Kidney (tissue), 22 donors: ENCODE measurements at places on chromosomes 7 and 10.

GRCh38 chr7:135648235-135648634 is 14.1 kb upstream of the STMP1 start:
- no peak for DNase-seq

- DNase-seq, result no peak
Measured at GRCh38 chr10:31120961-31121685, 89.5 kb upstream of the ZNF438 start.

- no peak for DNase-seq
Measured at GRCh38 chr10:51900180-51900579, 200.8 kb upstream of the CSTF2T start.

DNA sequence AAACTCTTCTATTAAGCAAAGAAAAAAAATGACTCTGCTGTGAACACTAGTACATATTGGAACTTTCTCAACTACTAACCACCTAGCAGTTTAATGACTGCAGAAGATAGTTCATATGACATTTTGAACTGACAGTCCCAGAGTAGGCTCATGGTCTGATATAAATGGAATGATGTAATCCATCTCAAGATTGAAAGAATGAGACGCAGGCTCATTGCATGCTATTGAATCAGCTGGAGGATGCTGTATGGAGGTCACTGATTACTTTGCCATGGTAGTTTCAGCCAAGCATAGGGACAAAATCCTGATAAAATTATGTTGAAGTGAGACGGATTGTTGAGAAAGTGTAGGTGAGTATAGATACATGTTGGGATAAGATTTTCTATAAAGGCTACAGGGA is 217.6 kb upstream of the SEMA3E start:
- DNase-seq, result no peak

- DNase-seq, result no peak
Measured at GRCh38 chr7:14065286-14065685, 75.8 kb upstream of the ETV1 start.

- no peak for DNase-seq
Measured at GRCh38 chr10:48794074-48794473, 109.4 kb downstream of the WDFY4 start.

DNA sequence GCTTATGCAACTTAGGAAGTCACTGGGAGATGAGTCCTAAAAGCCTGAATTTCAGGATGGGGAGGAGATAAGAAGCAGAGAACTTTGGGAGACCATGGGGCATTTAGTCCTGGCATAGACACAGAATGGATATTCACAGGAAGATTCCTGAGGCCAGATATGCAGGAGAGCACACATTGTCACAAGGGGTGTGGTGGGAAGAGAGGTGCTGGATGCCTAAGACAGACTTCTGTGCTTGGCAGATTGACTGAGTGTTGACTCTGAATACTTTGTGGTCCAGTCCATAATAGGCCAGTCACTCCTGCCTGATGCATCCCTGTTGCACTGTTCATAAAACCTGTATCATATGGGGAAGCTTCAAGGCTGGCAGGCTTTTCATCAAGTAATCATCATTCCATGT is 18.5 kb downstream of the SRI start:
- DNase-seq, result no peak

DNA sequence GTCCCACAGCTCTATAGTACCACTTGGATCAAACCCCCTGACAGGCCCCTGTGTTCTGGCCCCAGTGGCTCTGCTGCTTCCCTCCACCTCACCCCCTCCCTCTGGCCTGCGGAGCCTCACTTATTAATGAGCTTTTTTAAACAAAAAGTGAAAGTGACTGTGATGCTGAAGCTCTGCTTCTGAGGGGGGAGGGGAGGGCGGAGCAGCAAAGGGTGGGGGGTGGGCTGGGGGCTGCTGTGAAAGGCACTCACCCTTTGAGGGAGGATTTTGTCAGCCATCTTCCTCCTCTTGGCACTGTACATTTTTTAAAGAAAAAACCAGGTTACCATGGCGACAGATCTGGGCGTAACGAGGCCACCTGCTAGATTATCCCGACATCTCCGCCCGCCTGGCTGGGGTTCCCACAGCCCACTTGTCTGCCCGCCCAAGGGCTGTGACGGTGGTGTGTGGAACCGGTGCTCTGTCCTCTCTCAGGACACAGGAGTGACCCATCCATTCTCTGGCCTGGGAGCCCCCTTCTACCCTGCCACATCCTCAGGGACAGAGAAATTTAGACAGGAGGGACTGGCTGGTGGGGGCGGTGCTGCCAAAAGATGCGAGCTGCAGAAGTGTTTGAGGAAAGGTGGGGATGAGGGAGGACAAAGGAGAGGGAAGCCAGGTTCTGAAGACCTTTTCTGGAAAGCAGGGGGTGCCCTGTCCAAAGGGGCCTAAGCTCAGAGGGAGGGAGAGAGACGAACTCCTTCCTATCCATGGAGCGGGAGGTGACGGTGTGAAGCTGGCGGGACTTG is 4.9 kb downstream of the SMARCD3 start:
- no peak for DNase-seq
